Hematopoietic multipotent progenitor cell treated with erythropoietin and hydrocortisone succinate and interleukin-3 and kit ligand, for 15 days (in vitro differentiated cells): ENCODE measurements at places on chromosomes 3 and 15.
A peak's percentile ranks its signal among the peaks of the same experiment; 100 is the strongest.

DNA sequence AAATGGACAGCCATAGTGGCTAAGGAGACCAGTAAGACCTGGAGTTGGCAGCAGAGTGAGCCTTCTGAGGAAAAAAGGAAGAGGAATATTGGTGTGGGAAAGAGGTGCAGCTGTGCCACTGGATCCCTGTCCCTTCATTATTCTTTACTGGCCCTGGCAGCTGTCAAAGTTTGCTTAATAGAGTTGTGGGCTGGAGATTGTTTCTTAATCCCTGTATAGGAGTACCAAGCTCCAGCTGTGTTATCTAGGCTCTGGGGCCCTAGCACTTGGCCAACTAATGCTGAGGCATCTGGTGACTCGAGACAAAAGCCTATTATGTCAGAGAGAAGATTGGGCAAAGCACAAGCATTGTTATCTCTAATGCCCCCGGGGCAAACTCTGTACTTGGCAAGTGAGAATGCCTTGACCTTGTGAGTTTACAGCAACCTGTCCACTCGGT lies 61.4 kb downstream of the ZNF609 start:
- DNase-seq = peak; percentile 12

- no peak for DNase-seq
Measured at GRCh38 chr15:34279368-34279767, 54.6 kb downstream of the EMC4 start.

DNA sequence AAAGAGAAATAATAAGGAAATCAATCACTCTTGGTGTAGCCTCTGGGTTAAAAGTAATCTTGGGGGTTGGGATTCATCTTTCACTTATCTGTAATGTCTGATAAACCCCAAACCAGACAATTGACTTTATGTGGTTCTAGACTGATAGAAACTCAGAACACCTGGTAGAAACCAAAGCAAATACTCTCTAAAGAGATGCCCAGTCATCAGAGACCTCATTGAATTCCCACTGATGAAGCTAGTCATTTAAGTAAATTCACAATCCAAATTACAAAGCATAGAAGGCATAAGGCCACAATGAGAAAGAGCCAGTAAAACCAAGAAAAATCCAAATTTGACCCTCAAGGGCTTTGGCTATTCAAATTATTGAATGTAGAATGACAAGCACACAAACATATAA lies 250.6 kb downstream of the MBNL1 start:
- no peak for DNase-seq

- DNase-seq = no peak
Measured at GRCh38 chr3:49424816-49425215, 2.5 kb upstream of the AMT start.

- peak; percentile 60 for DNase-seq
Measured at GRCh38 chr3:190178779-190179178, 58.1 kb upstream of the P3H2 start.

DNA sequence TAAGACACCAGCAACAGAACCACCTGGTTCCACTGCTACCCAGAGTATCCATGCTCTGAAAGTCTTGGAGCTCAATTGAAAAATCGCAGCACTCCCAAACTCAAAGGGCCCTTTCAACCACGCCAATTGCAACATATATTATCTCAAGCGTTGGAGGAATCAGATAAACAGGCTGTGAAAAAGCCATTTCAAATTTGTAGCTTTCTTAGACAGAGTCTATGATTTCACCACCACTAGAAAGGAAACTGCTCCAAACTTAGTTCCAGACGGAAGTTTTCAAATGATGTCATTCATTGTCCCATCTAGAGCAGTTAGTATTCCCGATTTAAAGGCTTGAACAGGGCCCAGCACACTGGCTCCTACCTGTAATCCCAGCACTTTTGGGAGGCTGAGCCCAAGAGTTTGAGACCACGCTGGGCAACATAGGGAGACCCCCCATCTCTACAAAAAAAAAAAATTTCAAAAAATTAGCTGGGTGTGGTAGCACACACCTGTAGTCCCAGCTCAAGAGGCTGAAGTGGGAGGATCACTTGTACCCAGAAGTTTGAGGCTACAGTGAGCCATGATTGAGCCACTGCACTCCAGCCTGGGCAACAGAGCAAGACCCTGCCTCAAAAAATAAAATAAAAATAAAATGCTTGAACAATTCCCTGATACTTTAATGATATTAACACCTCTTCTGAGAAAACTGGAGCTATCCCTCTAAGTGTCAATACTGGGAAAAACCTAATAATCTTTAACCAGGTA lies 16.8 kb downstream of the TNIK start:
- no peak for DNase-seq

DNA sequence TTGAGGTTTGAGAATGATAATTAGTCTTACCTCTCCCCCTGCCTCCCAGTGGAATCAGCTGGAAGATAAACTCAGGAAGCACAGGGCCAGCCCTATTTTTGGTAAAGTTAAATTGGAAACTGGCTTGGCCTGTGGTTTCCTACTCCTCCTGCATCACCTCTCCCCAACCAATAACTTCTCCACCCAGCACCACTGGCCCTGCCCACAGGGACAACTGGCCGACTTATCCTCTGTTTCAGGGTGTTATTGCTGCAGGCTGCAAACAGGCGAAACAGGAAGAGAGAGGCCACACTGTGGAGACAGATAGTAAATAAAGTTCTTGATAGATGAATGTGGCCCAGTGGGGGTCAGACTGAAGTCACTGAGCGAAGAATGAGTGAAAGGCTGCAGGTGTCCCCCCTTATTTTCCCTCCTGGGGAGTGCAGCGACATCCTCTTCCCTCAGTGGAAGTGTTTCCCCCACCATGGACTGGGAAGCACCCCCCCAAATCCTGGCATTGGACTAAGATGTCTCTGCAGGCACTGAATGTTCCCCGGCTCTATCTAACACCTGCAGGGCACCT lies 47.1 kb downstream of the PDIA5 start:
- no peak for DNase-seq

DNA sequence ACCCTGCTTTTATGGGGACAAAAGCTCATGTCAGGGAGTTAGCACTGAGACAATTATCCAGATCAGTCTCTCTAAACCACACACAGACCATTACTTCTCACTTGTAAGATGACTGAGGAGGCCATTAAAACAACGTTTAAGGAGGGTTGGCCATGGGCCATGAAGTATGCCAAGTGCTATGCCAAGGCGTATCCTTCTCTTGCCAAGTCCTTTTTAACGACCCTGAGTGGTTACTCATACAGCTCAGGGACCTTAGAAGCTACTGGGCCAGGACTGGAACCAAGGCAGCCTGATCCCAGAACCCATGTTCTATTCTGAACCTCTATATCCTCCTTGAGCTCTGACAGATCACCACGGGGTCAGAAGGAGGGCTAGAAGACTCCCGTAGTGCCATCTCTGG lies 50.0 kb downstream of the NMNAT3 start:
- no peak for DNase-seq

DNA sequence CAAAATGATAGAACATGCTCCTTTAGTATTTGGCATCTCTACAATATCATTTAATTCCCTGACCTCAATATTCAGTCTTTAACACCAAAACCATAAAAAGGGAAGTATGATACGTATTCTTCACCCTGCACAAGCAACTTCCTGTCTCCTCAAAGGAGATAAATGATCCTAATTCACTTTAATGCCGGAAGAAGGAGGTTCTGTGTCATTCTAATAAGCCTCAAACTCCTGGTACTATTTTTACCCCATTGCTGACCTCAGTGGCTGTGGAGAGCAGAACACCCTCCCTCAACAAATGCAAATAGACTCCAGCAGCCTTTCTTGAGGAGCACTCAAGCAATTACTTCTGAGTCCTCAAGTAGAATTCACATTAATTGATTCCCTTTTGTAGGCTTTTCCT lies 173.3 kb downstream of the TMEM108 start:
- DNase-seq = no peak

DNA sequence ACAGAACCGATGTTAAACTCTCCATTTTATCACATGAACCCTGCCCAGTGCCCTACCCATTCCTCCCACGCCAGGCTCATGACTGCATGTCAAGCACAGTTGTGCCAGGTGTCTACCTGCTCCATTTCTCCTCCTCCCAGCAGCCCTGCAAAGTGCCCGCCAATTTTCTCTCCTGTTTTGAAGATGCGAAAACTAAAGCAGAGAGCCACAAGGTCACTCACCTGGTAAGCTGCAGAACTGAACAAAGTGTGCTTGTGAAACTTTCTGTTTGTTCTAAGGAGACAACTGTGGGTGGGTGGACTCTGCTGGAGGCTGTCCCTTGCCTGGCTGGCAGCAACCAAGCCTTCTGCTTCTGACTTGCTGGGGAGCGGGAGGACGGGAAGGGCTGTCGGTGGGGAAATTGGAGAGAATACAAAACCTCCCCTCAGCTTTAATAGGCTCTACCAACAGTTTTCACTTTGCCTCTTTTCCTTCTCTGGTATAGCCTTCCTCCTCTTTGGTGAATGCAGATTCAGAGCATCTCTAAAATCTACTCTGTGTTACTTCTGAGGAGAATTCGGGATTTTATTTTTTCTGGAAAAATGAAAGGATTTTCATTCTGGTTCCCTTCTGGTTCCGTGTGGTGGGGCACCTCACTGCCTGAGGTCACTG lies 23.0 kb downstream of the LIMD1 start:
- no peak for DNase-seq

DNA sequence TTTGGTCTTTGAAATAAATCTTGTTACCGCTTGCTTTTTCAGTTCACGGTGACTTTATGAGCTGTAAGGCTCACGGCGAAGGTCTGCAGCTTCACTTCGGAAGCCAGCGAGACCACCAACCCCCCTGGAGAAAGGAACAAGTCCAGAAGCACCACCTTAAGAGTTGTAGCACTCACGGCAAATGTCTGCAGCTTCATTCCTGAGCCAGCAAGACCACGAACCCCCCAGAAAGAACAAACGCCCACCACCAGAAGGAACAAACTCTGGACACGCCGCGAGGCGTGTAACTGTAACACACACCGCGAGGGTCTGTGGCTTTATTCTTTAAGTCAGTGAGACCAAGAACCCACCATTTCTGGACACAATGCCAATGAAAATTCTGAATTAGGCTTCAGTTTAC lies 28.8 kb downstream of the GOLGA6A start:
- DNase-seq = no peak

DNA sequence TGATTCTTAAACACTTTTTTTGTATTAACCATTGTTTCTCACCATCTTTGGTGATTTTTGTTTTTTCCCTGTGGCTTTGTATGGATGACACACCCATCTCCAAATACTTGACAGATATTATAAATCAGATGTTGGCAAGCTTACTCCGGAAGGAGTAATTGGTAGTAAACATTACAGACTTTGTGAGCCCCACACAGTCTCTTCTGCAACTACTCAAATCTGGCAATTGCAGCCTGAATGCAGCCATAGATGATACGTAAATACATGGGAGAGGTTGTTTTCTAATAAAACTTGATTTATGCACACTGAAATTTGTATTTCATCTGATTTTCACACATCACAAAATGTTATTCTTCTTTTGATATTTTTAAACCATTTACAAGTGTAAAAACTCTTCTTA lies 331.5 kb downstream of the ARPP21 start:
- DNase-seq = no peak

GRCh38 chr15:59555696-59556095 lies 55.9 kb upstream of the GCNT3 start:
- no peak for DNase-seq

DNA sequence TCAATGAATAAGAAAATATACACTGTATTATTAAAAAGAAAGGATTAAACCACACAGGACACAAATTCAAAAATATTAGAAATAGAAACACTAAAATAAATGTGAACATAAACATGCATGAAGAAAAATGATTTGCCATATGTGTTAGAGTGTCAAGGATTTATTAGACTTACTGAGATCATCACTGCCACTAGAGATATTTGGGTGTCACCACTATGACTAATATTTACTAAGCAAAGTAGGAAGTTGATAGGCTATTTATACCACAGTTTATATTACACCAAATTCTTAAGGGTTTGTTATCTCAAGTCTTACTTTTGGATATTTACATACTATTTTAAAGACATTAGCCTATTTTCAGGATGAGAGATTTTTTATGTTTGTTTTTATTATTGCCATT lies 575.0 kb upstream of the SGO1 start:
- no peak for DNase-seq

DNA sequence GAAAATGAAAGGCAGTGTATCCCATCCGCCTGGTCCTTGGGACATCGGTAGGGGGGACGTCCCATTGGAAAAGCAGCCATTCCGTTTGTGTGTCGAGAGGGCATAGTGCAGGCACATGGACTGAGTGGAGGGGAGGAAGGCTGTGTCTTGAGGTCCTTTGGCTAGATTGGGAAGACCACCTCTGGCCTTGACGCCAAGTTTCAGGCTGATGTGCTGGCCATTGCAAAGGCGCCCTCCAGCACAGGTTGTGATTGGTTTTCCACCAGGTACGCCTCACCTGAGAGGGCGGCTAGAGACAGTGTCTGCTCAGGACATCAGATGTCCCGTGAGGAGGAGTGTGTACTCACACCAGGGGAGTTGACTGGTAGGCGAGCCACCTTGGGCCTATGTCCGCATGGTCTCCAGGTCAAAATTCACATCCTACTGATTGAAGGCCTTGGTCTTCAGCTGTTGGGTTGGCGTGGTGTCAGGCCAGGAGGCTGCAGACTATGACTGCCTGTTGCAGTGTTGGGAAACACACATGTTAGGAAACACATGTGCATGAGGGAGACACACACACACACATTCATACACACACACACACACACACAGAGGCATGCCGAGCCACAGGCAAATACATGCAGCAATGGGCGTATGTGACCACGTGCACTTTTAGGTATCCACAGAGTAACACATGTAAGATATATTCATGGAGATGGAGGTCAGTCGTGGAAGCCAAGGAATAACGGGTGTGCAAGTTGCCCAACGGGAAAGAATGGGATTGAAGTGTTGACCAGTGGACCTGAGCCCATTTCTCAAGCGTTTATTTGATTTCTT lies 98.4 kb downstream of the SNRPN start:
- no peak for DNase-seq

DNA sequence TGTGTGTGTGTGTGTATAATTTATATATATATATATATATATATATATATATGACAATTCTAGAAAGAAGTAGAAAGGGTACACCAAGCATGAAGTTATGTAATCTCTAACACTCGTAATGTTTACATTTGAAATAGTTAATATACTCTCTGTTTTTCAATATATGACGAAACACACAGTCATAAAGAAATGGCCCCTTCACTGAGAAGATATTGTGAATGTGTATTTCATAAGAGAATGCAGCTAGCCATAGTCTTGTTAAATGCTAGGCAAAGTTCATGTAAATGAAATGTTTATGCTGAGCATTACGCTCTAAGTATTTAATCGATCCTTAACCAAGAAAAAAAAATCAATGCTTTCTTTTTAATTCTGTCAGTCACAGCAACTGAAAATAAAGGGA lies 154.7 kb upstream of the TSPAN3 start:
- no peak for DNase-seq

DNA sequence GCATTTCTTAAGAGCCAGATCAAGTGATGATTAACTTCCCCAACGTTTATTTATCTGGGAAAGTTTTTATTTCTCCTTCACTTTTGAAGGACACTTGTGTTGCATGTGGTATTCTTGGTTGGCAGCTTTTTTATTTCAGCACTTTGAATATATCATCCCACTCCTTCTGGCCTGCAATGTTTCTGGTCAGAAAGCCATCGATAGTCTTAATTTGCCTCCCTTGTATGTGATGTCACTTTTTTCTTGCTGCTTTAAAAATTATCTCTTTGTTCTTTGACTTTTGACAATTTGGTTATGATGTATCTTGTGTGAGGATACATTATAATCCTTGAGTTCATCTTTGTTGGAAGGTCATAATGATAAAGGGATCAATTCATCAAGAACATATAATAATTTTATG lies 503.2 kb downstream of the OTOL1 start:
- DNase-seq = no peak
